Small intestine (tissue), 16 donors: ENCODE measurements at places on chromosomes 6 and 20. TPM values are rescaled to one million over a fixed set of nuclear protein-coding genes. Genes with fewer than 3 reads are reported as not detected.

DNA sequence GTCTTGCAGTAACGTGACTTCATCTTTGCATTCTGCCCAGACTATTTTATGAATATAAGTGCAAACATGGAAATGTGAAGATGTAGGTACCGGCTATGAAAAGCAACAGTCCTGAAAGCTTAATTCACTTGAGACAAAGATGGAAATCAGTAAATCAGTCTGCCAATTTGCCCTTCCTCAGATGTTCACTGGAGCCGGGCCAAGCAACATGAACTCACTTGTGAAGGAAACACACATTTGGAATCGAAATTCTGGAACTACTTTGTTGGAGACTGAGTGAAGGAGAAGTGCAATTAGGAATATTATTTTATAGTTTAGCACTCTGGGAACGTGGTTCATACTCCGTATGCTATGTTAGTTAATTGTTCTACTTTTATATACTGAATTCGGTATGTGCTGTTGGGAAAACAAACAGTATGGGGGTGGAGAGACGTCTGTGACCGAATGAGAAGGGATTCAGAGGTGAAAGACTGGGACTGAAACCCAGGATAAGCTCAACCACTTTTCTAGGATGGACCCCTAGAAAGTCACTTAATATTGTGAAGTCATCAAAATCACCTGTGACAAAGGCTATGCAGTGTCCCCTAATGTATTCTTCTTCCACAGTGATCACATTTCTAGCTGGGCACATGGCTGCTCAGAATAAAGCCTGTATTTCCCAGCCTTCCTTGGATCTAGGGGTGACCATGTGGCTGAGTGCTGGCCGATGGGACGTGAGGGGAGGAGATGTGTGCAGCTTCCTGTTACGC lies 95.5 kb downstream of the PREX1 start:
- DNase-seq: no peak

GRCh38 chr6:164108869-164109769 lies 694.6 kb downstream of the QKI start:
- DNase-seq: no peak

GRCh38 chr6:149080511-149080910 lies 237.0 kb upstream of the TAB2 start:
- DNase-seq: no peak

- peak; percentile 48 for DNase-seq
Measured at GRCh38 chr6:46220352-46221221, 49.8 kb upstream of the ENPP5 start.

DNA sequence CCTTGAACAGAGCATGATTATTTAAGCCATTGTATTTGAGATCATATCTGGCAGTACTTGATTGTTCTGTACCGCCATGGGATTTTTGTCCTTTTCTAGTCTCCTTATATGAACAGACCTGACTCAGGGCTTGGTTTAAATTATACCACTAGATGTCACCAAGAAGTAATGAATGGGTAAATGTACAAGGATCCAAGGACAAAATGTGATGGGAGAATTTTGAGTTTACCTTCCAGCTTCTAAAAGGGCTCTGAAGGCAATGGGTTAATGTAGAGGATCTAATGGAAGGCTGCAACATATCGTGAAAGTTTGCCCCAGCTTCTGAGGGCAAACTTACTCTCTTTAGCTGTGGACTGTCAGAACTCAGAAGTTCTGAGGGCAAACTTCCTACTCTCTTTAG lies 12.0 kb downstream of the RNF8 start:
- DNase-seq: peak; percentile 6

- DNase-seq: peak; percentile 66
Measured at GRCh38 chr6:35922139-35922554, 1.2 kb upstream of the SRPK1 start.

MYCT1 gene
- 10.3 TPM for polyA plus RNA-seq

TGM3 gene
- polyA plus RNA-seq: 1.6 TPM

SNX21 gene
- polyA plus RNA-seq: 8.7 TPM
